ENCODE measurements at places on chromosomes 2 and 18.

DNA sequence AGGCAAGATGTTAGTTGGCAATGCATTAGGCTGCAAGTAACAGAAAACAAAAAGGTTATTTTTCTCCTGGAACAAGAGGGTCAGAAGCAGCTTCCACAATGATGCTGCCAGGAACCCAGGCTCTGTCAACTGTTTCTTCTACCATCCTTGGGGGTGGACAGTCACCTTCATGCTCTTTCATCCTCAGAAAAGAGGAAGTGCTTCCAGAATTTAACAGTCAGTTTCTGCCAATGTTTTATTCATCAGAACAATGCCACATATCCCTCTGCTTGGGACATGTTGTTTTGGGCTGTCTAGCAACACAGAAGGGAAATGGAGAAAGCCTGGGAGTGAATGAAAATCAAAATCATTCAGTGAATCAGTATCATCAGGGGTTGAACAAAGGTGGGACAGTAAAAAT is 7.1 kb downstream of the TMEM182 start:
- DNase-seq = no peak

GRCh38 chr2:206635015-206635414 is 7.3 kb upstream of the FAM237A start:
- no peak for DNase-seq

DNA sequence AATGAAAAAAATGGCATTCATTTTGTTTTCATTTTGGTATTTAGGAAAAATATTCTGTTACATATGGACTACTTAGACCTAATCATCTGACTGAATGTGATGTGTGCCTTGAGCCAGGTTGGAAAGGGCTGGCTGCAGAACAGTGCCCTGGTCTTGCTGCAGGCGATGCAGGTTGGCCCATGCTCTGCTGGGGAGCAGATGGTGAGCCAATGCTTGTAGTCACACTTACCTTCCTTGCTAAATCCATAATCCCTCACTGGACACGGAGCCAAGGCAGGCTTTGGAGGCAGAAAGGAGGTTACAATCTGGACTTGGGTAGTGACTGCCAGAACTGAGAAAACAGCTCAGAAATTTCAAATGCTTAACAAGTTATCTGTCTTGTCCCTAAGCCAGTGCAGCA is 228.7 kb downstream of the ARHGAP15 start:
- DNase-seq = no peak

DNA sequence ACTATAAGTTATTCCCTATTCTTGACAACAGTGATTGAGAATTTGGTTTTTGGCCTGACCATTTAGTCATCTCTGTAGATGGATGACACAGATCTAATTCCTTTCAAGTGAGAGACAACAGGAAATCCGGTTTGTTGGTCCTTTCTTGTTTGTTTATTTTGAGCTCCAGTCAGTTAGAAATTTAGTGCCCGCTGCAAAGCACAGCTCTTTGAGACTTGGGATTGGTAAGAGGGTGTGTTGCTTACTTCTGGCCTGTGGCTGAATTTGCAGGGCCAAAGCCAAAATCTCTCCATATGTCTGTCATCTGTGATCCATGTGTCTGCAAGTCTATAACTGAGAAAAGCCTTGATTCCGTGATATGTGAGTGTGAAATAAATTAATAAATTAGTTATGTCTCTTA is 74.3 kb downstream of the BIN1 start:
- DNase-seq = no peak

DNA sequence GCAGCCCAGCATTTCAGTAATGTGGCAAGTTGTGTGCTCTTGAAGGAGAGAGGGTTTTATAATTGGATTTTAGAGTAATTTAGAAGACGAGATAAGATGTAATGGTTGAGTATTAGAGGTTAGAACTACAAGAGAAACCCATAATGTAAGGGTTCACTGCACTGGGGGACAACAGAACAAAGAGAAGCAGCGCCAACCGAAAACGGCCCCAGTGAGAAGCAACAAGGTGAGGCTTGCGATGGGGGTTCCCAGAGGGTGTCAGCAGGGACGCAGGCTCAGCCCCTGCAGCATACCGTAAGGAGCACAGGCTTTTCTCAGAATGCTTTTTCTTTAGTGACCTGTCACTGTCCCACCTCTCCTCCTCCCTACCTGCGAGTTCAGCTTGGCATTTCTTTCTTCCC is 183.9 kb upstream of the ETAA1 start:
- DNase-seq = no peak

DNA sequence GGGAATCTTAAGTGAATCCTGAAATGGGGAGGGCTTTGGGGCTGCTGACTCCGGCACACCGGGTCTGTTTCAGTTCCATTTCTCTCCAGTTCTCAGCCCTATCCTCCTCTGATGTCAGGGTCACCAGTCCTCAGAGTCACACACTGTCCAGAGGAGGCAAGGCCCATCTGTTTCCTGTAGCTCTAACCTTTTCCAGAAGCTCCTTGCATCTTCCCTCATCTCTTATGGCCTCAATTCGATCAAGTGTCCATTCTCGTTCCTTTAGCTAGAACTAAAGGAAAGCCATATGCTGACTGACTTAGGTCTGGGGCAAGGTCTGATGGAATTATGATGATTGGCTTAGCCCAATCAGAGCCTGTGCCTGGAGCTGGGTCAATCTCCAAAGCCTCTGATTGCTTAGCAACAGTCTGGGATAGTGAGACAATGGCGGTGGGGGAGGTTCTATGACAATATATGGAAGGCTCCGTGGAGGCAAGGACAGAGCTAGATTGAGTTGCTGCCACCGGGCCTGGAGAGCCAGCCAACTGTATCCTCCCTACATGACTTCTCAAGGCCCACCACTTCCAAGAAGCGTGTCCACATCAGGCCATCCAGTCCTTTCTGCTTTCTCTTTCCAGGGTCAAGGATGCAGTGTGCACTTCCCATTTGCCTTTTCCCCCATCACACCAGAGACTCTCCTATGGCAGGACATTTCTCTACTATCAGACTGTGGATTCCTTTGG is 5.2 kb downstream of the ANKRD53 start:
- DNase-seq = no peak

- DNase-seq = no peak
Observed at GRCh38 chr18:56314396-56314795, 324.0 kb downstream of the TXNL1 start.

Data from activated naive CD4-positive, alpha-beta T cell treated with anti-CD3 and anti-CD28 coated beads, Interleukin-2, amount 50 U/mL, for 16 hours (primary cell).